Ecto neural progenitor cell (in vitro differentiated cells): ENCODE measurements at places on chromosomes 12 and 14.

DNA sequence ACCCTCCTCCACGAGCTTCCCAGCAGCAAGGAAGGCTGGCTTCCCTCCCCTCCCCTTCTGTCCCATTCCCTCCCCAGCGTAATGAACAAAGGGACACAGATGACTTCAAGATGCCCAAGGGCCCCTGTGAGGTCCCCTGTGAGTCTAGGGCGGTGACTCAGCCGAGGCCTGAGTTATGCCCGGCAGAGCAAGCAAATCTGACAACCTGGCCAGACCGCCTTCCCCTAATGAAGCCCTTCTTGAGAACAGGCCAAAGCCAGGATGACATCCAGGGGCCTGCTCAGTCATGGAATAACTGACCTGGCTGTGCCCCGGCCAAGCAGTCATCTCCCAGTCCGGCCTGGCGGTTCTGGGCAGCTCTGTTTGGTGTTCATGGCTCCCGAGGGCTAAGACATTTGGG lies 89.2 kb downstream of the DICER1 start:
- peak; percentile 24 for DNase-seq

- no peak for DNase-seq
Observed at GRCh38 chr12:47277972-47278448, 198.3 kb upstream of the AMIGO2 start.

GRCh38 chr14:29098656-29099055 lies 332.1 kb downstream of the FOXG1 start:
- DNase-seq, result no peak

DNA sequence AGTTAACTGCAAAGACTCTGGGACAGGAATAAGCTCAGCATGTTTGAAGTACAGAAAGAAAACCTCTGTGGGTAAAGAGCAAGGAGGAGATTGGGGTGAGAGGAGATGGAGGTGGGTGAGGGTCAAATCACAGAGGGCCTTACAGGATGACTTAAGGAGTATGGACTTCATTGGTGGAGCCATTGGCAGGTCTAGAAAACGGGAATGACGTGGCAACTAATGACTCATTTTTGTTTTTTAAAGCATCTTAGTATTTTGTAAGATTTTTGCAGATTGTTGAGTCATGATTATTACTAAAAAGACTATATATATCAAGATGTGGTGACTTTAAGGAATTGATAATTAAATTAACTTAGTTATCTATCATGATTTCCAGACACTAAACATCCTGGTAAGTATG lies 18.5 kb downstream of the UTP20 start:
- no peak for DNase-seq

GRCh38 chr12:7837366-7837765 lies 35.3 kb downstream of the SLC2A14 start:
- DNase-seq, result no peak

DNA sequence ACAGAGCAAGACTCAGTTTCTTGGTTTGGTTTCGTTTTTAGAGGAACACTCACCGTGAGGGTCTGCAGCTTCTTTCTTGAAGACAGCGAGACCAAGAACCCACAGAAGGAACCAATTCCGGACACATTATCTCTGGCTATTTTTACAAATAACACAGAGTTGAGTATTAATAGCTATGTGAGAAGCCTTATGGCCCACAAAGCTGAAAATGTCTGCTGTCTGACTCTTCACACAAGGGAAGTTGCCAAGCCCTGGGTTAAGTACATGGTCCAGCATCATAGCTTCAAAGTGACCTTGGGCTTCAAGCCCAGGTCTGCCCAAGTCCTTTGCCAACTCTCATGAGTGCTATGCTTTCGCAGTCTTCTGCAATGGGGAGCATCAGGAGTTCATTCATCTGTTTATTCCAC lies 2.6 kb upstream of the LGMN start:
- no peak for DNase-seq

GRCh38 chr12:11622876-11623281 lies 26.6 kb upstream of the ETV6 start:
- DNase-seq, result no peak

DNA sequence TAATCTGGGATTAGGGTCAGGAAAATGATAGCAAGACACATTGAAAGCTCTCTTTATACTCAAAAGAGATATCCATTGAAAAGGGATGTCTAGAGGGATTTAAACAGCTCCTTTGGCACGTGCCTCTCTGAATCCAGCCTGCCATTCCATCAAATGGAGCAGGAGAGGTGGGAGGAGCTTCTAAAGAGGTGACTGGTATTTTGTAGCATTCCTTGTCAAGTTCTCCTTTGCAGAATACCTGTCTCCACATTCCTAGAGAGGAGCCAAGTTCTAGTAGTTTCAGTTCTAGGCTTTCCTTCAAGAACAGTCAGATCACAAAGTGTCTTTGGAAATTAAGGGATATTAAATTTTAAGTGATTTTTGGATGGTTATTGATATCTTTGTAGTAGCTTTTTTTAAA lies 25.4 kb upstream of the PLEKHD1 start:
- no peak for DNase-seq

DNA sequence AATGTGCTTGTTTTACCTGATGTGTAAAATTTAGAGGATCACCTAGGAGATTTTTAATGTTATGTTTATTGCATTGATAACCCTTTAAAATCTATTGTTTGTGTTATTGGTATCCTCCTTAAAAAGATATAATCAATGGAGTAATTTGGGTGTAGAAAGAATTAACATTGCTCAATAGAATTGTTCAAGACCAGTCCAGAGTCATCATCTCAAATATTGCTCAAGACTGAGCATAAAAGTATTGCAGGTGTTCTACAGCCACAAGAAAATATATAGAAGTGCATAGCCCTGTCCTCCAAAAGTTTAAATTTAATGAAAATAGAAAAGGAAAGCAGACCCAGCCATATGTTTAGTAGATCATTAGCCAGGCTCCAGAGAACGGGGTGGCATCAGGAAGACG lies 102.5 kb upstream of the ARID2 start:
- DNase-seq, result no peak

DNA sequence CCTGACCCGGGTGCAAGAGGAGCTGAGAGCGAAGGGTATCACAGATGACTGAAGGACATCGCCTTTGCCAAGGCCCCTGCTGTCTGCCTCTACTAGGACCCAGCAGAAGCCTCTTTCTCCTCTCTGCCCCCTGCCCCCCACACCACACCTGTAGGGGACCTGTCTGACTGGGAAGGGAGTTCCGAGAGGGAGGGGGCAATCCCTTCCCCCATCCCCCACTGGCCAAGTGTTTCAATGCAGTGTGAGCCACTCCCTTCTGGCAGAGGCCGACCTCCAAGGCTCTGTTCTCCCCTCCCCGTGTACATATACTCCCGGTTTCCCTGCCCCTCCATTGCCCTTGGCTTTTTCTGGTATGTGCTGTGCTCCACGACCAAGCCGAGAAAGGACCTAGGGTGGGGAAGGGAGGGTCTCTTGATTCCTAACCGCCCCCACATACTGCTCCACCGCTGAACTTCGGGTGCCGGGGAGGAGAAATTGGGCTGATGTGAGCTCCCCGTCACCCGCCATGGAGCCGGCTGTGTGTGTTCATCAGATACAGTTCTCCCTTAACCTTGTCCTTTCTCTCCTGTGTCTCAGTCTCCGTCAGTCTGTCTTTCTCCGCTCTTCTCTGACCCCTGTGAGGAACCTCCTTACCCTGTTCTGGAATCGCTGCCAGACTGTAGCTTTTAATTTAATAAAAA lies 2.0 kb upstream of the ARHGEF25 start:
- DNase-seq, result no peak

- no peak for DNase-seq
Observed at GRCh38 chr12:117684471-117684870, 284.3 kb downstream of the KSR2 start.

GRCh38 chr12:108581311-108582227 lies 16.3 kb downstream of the TMEM119 start:
- no peak for DNase-seq

- no peak for DNase-seq
Observed at GRCh38 chr12:54383041-54383609, 1.4 kb downstream of the ZNF385A start.

DNA sequence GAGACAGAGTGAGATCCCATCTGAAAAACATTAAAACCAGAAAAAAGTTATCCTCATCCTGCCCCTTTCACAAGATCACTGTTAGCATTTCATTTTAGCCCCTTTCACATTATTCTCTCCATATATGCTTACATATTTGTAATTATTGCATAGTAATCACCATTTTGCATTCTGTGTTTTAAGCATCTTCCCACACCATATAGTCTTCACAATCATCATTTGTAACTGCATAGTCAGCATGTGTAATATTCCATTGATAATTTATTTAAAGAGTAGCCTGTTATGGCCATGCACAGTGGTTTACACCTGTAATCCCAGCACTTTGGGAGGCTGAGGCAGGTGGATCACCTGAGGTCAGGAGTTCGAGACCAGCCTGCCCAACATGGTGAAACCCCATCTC lies 11.8 kb downstream of the PAPLN start:
- DNase-seq, result no peak

GRCh38 chr14:93752980-93753561 lies 35.2 kb downstream of the PRIMA1 start:
- no peak for DNase-seq

GRCh38 chr14:30387871-30388270 lies 171.1 kb upstream of the G2E3 start:
- DNase-seq, result no peak

GRCh38 chr14:34030864-34031263 lies 80.0 kb upstream of the EGLN3 start:
- no peak for DNase-seq

DNA sequence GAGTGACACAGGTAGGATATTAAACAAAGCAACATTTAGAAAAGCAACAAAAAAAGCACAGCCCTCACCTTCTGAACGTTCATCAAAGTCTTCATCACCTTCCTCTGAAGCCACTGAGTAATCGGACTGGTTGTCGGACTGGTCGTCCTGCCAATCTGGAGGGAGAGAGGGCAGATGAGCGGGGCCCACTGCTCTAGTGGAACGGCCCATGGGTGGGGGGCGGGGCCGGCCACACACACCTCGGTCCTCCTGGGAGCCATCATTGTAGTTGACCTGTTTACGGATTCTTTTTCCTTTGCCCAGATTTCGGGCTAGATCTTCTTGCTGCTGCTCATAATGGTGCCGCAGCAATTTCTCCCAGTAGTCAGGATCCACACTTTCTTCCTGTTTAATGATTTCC lies 14.9 kb upstream of the NOP2 start:
- DNase-seq, result no peak

DNA sequence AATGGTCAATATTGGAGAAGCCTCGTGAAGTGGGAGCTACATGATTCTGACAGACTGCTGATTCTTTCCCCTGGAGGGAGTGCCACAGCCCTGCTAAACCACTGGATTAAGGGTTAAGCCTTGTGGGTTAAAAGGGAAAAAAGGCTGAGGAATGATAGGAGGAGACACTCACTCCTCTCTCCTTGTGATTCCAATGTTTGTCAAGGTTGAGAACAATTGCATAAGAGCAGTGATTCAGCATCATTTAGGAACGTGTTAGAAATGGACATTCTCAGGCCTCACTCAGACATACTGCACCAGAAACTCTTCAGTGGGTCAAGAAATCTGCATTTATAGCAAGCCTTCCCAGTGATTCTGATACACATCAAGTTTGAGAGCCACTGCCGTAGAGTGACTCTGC lies 87.8 kb upstream of the GZMB start:
- DNase-seq, result no peak

DNA sequence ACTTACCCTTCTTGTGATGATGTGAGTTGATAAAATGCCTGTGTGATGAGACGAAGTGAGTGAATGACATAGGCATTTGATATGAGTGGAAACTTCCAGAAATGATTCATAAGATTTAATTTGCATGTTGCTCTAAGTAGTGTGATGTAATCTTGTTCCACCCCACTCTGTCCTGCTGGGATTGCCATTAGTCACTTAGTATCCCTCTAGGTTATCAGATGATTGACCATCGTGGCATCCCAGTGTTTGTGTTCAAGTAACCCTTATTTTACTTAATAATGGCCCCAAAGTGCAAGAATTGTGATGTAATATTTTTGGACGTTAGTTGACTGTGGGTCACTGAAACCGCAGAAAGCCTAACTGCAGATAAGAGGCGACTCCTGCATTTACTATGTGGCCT lies 214.4 kb upstream of the DIO2 start:
- no peak for DNase-seq
